NCI-H1048 (cell line): ENCODE measurements at places on chromosomes 13 and 19.

GRCh38 chr19:18176367-18177310 is 3.0 kb downstream of the IFI30 start:
- no peak for DNase-seq

DNA sequence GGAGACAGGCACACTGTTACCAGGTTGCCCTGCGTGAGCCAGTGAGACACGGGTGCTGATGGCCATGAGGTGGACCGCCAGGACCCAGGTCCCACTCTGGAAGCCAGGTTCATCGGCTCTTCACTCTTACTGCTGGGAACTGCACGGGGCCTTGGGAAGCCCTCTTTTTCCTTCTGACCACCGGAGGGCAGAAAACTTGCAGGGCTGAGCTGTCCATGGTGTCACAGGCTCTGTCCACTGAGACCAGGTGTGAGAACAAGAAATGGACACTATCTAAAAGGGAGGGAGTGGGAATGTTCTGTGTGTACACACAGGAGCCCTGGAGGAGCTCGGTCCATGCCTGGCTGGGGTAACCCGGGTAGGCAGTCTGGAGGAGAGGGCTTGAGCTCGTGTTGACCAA is 93.4 kb downstream of the UQCRFS1 start:
- DNase-seq: no peak

GRCh38 chr13:42017264-42017663 is 31.2 kb upstream of the DGKH start:
- DNase-seq: no peak

GRCh38 chr13:112859817-112860190 is 109.2 kb upstream of the MCF2L start:
- no peak for DNase-seq

- no peak for DNase-seq
Measured at GRCh38 chr19:44702551-44703176, 3.7 kb downstream of the CEACAM16 start.

GRCh38 chr13:113224486-113224885 is 15.1 kb downstream of the CUL4A start:
- no peak for DNase-seq

DNA sequence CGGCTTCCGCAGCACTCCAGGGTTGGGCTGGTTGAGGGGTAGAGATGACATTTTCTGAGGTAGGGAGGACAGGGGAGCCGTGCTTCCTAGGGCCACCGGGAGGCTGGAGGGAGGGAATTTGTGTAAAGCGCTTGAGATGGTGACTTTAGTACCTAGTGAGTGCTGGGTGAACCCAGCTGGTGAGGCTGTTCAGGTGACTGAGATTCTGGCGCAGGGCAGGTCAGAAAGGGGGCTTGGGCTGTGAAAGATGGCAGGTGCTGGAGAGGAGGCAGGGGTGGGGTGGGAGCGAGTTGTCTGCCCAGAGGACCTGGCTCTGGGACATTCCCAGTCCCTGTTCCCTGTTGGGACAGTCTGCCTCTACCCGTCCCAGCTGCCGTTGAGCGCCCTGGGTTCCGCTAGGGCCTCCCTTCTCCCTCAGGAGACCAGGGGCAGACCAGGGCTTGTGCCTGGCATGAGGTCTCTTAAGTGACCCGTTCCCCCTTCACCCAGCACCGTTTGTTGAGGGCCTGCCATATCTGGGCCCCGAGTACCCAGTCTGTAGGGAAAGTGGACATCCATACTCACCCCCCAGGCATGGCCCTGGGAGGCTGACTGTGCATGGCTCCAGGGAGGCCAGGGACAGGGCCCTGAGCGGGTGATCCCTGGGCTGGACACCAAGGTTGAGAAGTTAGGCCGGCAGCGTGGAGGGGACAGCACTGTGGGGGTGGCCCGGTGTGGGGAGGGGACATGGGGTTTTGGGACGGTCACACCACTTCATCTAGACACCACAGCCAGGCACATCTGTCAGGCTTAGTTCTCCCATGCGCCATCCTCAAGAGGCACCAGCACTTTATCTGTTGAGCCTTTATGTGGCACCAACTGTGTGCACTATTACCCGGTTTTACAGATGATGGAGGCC is 5.0 kb downstream of the PTOV1 start:
- DNase-seq: no peak

- no peak for DNase-seq
Measured at GRCh38 chr19:4684312-4685095, 14.4 kb upstream of the MYDGF start.

- no peak for DNase-seq
Measured at GRCh38 chr13:36848199-36848982, 29.4 kb downstream of the RFXAP start.
